T-helper 2 cell treated with Interferon-gamma antibody and Interleukin-4, amounts not matched to agents 5 μg/mL and 100 μg/mL, for 36 hours (primary cell): ENCODE measurements at places on chromosomes 13 and 19.

GRCh38 chr13:42149136-42149535 lies 100.7 kb downstream of the DGKH start:
- DNase-seq = no peak

DNA sequence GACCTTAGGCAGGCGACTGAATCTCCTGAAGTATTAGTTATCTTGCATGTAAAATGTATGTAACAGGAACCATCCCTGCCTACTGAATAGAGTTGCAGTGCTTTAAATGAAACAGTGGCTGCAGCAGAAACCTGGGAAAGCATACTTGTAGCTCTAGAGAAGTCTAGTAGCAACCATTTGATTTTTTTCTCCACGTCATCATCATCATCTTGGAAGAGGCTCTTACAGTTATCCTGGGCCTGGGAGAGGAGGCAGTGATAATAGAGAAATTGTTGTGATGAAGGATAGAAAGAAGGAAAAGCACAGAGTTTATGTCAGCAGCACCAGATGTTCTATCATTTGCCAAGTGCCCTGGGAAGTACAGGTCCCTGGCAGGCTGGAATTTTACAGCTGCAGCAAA lies 377.6 kb downstream of the ITGBL1 start:
- no peak for DNase-seq

- no peak for DNase-seq
Observed at GRCh38 chr13:97515643-97516042, 81.7 kb downstream of the RAP2A start.

GRCh38 chr13:42820451-42820850 lies 39.1 kb downstream of the FAM216B start:
- DNase-seq = no peak

DNA sequence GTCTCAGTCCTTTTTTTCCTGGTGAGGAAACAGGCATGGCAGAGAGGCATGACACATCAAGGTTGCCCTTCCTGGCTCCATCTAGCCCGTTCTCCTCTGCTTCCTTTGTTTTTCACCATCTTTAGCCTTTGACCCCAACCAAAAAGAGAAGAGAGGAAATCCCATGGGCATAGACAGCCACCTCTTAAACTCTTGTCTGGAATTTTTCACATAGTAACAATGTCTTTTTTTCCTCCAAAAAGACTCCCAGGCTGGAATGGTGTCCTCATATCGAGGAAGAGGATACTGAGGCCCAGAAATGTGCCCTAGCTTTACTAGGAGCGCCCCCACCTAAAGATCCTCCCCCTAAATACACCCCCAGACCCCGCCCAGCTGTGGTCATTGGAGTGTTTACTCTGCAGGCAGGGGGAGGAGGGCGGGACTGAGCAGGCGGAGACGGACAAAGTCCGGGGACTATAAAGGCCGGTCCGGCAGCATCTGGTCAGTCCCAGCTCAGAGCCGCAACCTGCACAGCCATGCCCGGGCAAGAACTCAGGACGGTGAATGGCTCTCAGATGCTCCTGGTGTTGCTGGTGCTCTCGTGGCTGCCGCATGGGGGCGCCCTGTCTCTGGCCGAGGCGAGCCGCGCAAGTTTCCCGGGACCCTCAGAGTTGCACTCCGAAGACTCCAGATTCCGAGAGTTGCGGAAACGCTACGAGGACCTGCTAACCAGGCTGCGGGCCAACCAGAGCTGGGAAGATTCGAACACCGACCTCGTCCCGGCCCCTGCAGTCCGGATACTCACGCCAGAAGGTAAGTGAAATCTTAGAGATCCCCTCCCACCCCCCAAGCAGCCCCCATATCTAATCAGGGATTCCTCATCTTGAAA lies at the start of gene GDF15:
Gene GDF15 (plus strand): TSS at position 484 of the 868 bp plus-strand sequence. CDS start 32 bp downstream, at position 516.
- no peak for DNase-seq

- DNase-seq = no peak
Observed at GRCh38 chr13:108667205-108667604, 37.8 kb downstream of the MYO16 start.

- DNase-seq = no peak
Observed at GRCh38 chr13:113096745-113097305, 8.8 kb upstream of the F7 start.

GRCh38 chr13:97141564-97142005 lies 80.5 kb upstream of the MBNL2 start:
- no peak for DNase-seq
